ENCODE measurements at places on chromosomes 4 and X. TPM values are rescaled to one million over a fixed set of nuclear protein-coding genes. Genes with fewer than 3 reads are reported as not detected.
A peak's percentile ranks its signal among the peaks of the same experiment; 100 is the strongest.

The MID2 gene
- total RNA-seq = 3.8 TPM

- DNase-seq = no peak
- H3K4me1 ChIP-seq = no peaks in the 10 kb centered on the region
- no peaks in the 10 kb centered on the region for H3K36me3 ChIP-seq
- H3K4me3 ChIP-seq = no peak overlapping the region
These were observed 182.5 kb upstream of the GALNT7 start for GRCh38 chr4:172986114-172986513.

DNA sequence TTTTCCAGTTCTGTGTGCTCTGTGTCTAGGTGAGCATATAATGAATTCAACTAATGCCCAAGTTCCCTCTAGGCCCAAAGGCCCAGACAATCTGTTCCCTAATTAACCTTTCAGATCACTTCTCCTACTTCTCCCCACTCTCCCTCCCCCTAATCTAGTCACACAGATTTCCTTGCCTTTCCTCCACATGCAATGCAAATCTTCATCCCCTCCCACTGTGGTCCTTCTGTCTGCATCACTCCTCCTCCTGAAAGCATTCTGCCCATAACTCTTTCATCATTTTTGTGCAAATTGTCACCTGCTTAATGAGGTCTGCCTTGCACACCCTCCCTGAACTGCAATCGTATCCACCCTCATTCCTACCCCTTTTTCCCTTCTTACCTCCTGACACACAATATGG is 346.6 kb downstream of the FBXO8 start:
- H3K36me3 ChIP-seq = no peaks in the 10 kb centered on the region
- H3K27ac ChIP-seq = no peak overlapping the region
- no peaks in the 10 kb centered on the region for H3K4me1 ChIP-seq
- H3K4me3 ChIP-seq = no peak overlapping the region
- peaks cover 2% of the 10 kb centered on the region for H3K27me3 ChIP-seq

The CT45A2 gene
- total RNA-seq = not detected

- no peaks in the 10 kb centered on the region for H3K27me3 ChIP-seq
- DNase-seq = peak; percentile 26
- peaks cover 51% of the 10 kb centered on the region for H3K36me3 ChIP-seq
- H3K27ac ChIP-seq = peak overlapping the region; percentile 95
- H3K4me1 ChIP-seq = peaks cover 60% of the 10 kb centered on the region
These were observed 564 bp downstream of the PGK1 start for GRCh38 chrX:78104447-78105176.

The ASMT gene
- not detected for total RNA-seq

DNA sequence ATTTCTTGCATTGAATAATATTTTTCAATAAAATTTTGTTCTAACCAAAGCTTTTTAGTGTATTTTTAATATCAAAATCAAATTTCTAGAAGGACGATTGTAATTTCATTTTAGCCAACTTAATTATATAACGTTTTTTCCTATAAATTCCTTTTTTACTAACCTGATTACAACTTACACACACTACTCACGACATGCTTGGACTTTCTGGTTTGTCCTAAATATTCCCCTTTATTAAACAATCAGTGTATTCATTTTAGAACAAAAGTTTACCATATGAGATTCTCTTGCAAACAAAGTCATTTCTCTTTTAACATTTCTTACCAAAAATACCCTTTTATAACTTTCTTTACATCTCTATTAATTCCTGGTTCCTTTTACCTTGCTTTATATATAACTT is 173.7 kb downstream of the PWWP3B start:
- H3K27me3 ChIP-seq = no peaks in the 10 kb centered on the region
- DNase-seq = no peak
- no peaks in the 10 kb centered on the region for H3K36me3 ChIP-seq
- H3K4me3 ChIP-seq = no peak overlapping the region

DNA sequence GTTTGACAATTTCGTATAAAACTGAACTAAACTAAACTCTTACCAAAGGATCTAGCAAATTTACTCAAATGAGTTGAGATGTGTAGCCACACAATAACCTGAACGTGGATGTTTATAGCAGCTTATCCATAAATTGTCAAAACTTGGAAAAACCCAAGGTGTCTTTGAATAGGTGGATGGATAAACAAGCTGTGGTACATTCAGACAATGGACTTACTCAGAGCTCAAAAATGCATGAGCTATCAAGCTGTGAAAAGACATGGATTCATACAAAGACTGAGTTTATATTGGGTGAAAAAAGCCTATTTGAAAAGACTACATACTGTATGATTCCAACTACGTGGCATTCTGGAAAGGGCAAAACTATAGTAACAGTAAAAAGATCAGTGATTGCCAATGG is 69.5 kb downstream of the LARP1B start:
- DNase-seq = no peak
- no peaks in the 10 kb centered on the region for H3K4me1 ChIP-seq
- peaks cover 10% of the 10 kb centered on the region for H3K36me3 ChIP-seq
- no peak overlapping the region for H3K4me3 ChIP-seq

GRCh38 chr4:30903502-30904214 is 183.5 kb downstream of the PCDH7 start:
- H3K27me3 ChIP-seq = no peaks in the 10 kb centered on the region
- H3K27ac ChIP-seq = no peak overlapping the region
- no peaks in the 10 kb centered on the region for H3K4me1 ChIP-seq
- no peaks in the 10 kb centered on the region for H3K36me3 ChIP-seq
- no peak overlapping the region for H3K4me3 ChIP-seq

DNA sequence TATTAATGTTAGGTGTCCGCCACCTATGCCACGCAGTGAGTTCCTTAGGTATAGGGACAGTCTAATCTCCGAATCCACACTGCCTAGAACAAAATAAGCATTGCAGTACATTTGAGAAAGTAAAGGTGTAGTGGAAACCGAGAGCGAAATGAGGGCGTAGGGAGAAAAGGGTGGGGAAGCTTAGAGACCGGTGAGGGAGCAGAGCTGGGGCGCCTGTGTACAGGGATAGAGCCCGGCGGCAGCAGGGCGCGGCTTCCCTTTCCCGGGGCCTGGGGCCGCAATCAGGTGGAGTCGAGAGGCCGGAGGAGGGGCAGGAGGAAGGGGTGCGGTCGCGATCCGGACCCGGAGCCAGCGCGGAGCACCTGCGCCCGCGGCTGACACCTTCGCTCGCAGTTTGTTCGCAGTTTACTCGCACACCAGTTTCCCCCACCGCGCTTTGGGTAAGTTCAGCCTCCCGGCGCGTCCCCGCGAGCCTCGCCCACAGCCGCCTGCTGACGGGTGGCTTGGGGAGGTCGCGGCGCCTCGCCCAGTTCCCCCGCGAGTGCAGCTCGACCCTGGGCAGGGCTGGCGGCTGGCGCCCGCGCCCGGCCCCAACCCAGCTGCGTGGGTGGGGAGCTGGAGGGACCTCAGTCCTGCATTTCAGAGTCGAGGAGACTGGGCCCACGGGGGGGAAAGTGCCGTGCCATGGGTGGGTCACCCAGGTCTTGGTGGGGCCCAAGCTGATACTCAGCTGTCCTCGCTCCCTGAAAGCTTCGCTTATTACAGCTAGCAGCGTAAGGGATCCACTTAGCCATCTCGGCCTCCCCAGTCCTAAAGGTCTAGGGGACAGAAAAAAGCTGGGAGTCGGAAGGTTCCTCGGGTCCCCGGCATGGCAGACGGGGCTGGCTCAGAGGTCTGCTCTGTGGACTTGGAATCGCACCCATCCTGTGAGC is at the start of gene ANXA3:
TSS of gene ANXA3 (plus strand) at position 351 of the 932 bp plus-strand sequence. CDS start 2,704 bp downstream, outside the sequence.
- DNase-seq = peak; percentile 17
- peaks cover 13% of the 10 kb centered on the region for H3K4me1 ChIP-seq
- H3K27me3 ChIP-seq = peaks cover 28% of the 10 kb centered on the region
- H3K27ac ChIP-seq = peak within 1 kb of the TSS; percentile 41
- no peaks in the 10 kb centered on the region for H3K36me3 ChIP-seq
- H3K4me3 ChIP-seq = peak within 1 kb of the TSS; percentile 75

- no peaks in the 10 kb centered on the region for H3K27me3 ChIP-seq
- peaks cover 14% of the 10 kb centered on the region for H3K4me1 ChIP-seq
- peaks cover 12% of the 10 kb centered on the region for H3K36me3 ChIP-seq
These were observed 27.0 kb upstream of the MCF2 start for GRCh38 chrX:139734996-139735395.

Measured in activated CD4-positive, alpha-beta T cell treated with anti-CD3 and anti-CD28 coated beads, Interleukin-2, amount 10 ng/mL, durations not matched to agents 7 days and 5 days (primary cell).